Islet precursor cell (in vitro differentiated cells): ENCODE measurements at places on chromosomes 1 and 21.
A peak's percentile ranks its signal among the peaks of the same experiment; 100 is the strongest.

DNA sequence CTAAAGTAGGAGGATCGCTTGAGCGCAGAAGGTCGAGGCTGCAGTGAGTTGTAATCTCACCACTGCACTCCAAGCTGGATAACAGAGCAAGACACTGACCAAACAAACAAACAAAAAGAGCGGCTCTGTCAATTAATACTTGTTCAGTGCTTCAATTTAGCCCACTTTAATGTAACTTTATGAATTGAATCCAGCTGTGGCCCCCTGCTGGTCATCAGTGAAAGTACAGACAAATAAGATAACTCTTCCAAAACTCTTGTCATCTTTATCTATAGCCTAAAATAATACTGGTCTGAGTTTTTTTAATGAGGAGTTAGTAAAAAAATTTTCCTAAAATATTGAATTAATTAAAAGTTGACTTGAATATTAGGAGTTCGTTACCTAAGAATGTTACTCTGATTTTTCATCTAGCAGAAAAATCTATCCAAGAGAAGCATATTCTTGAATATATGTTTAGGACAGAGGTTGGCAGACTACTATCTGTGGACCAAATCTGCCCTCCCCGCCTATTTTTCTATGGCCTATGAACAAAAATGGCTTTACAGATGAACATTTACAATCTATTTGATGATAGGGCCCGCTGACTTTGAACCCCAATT, 26.1 kb downstream of the ATP5PF start:
- no peak for DNase-seq

GRCh38 chr1:211735208-211736170, 60.1 kb upstream of the NEK2 start:
- DNase-seq, result peak; percentile 99

DNA sequence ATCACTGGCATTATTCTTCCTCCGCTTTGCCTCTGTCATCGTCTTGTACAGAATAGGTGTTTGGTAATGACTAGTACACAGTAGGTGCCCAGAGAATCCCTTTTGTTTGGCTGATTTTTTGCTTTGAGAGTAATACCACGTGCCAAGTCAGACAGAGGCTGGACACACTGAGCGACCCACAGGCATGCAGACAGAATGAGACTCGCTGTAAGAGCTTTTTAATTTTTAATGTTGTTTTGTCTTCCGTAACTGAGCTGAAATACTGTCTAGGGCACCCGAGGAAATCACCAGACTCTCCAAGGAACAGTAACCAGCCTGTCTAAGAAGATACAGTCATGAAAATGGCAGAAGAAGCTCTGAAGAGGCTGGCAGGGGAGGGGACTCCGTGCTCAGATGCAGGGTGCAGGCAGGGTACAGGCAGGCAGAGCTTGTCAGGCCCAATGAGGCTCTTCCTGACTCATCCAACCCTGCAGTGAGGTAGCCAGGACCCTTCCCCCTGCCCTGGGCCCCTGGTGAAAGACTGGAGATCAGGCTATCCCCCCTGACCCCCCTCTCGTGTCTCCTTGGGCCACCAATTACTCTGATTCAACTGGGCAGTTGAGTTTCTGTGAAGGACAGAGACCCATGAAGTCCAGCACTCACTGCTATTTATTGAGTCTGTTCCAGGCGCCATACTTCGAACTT, 60.1 kb upstream of the ECE1 start:
- DNase-seq, result no peak

DNA sequence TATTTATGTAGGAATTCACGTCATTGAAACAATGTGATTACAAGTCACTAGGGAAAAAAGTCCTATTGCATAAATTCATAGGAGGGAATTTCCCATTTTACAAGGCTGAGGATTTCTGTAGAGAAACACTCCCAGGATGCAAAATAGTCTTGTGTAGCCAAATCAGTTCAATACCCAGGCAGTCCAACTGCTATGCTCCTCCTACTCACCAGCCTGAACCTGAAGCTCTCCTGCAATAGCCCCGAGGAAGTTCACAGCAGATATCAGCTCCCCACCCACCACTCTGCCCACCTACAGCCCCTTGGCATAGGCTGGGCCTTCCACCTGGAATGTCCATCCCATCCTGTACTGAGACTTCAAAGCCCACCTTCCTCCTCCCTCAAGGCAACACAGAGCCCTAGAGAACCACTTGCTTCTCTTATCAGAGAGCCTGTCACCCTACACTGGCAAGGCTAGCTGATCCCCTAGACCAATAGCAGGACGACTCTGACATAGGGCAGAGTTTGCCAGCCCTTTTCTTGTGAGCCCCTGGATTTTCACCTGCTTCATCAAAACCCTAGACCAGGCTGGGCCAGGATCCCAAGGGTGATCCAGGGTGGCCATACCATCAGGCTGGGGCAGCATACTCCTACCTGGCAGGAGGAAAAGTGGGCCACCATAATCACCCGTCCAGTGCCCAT, 1.5 kb downstream of the LSS start:
- DNase-seq, result no peak

GRCh38 chr1:215052256-215053015, 30.1 kb upstream of the KCNK2 start:
- DNase-seq, result no peak

DNA sequence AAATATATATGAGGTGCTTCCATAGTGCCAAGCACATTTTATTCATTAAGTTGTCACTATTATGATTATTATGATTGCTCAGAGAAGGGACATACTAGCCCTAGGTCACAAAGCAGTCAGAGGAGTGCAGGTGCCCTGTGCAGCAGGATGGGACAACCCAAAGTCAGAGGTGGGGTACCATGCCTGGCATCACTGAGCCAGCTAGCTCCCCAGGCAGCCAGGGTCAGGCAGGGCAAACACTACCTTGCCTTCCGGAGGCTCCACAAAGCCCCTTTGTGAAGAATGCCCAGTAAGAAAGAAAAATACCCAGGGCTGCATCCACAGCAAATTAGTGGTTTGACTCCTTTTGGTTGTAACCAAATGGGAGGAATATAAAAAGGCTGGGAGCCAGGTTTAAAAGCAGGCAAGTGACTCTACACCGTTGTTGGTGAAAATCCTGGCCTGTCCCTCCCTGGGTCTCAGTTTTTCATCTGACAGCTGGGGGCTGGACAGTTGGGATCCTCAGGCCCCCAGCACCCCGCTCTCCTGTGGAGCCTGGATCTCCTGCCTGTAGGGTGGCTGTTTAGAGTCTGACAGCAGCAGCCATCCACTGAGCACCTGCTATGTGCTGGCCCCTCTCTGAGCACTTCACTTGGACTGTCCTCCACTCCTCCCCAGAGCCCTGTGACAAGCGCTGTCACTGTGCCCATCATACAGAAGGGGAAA, 98.8 kb downstream of the GLIS1 start:
- peak; percentile 29 for DNase-seq

DNA sequence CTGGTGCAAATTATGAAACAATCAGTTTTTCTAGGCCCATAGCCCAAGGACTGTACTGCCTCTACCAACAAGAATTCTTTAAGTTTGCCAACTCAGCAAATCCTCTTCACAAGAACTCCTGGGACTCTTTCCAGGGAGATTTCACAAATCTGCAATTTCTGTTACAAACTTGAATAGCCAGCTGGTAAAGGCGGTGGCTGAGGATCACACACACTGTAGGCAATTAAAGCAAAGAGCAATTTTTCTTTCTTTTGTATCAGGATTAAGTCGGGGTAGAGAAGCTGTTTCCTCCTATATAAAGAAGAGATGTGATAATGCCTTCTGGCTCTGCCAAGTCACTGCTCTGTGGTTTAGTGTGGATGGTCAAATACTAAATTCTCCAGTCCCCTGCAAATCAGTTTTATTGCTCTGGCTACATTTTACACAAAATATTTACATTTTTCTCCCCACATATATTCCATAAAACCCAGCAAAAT, 1.7 kb downstream of the ALDH9A1 start:
- no peak for DNase-seq

- no peak for DNase-seq
Observed at GRCh38 chr21:39538453-39539042, 74.2 kb upstream of the B3GALT5 start.

GRCh38 chr21:37915941-37916309, 332 bp downstream of the KCNJ6 start:
- peak; percentile 65 for DNase-seq

- peak; percentile 88 for DNase-seq
Observed at GRCh38 chr21:44024887-44025353, 12.8 kb downstream of the TRAPPC10 start.

DNA sequence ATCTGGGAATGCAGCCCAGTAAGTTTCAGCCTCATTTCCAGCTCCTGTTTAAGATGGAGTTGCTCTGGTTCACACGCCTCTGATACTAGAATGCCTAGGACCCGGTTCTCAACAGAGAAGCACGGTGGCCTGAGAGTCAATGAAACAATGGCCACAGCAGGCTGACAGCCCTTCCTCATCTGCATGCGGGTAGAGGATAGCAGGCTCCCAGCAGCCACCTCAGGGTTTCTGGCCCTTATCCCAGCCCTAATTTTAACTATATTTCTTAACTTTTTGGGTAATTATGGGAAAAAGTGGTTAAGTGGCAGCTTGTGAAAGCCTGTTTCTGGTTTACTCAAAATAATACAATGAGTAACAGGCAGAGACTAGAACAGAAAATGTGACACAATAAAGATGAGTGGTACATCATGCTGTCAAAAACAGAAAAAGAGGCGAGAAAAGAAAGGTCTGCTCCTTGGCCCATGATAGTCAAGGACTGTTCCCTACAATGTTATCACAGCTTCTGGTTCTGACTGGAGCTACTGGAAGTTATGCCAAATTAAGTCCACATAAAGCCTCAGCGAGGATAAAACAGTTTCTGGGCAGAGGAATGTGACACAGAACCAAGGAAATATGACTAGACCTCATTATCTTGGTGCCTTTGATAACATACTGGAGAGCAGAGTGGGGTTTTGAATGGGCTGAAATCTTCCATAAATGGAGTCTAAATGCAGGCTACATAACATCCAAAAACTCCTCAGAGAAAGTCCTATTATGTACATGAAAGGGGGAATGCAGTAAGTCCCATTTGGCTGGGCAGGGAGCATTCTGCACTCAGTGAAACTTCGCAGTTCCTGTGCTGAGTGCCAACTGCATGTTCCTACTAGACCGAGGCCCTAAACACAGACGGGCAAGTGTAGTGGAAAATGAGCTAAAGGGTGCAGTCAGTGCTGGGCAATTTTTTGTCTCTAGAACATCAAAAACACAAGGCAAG, 92.1 kb downstream of the NIBAN1 start:
- DNase-seq, result no peak

DNA sequence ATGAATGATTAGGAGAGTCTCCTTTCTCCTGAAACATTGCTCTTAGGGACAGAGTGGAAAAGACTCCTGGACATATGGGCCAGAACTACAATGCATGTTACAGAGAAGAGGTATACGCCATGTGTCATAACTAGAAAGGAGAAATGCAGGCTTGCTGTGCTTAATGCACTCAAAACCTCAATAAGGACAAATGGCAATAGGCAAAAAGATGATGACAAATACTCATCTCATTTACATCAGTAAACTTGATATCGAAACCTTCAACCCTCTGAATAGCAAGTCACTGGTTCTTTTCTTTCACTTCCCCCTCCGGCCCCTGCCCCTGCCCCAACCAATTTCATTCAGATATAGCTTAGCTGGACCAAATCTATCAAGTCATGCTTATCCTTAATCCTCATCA, 1.9 kb upstream of the GPR88 start:
- no peak for DNase-seq

- no peak for DNase-seq
Observed at GRCh38 chr1:160538985-160539651, 16.1 kb upstream of the SLAMF6 start.

DNA sequence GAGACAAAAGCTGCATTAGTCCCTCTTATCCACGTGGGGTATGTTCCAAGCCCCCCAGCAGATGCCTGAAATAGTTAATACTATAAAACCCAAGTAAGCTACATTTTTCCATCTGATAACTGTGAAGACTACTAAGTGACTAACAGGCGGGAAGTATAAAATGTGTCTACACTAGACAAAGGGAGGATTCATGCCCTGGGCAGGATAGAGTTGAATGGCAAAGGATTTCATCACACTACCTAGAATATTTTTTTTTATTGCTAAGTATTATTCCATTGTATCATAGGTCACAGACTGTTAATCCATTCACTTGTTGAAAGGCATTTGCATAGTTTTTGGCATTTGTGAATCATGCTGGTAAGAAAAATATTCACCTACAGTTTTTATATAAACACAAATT, 26.4 kb upstream of the CFHR4 start:
- DNase-seq, result no peak

- no peak for DNase-seq
Observed at GRCh38 chr1:230843503-230844309, 24.6 kb downstream of the C1orf198 start.

- DNase-seq, result no peak
Observed at GRCh38 chr1:3086272-3086974, 17.4 kb downstream of the PRDM16 start.

- DNase-seq, result no peak
Observed at GRCh38 chr1:46480959-46481646, 8.5 kb upstream of the DMBX1 start.

GRCh38 chr1:152247316-152247715, 23.3 kb upstream of the HRNR start:
- no peak for DNase-seq

- no peak for DNase-seq
Observed at GRCh38 chr1:90781534-90781933, 64.4 kb upstream of the BARHL2 start.

GRCh38 chr1:159600894-159601293, 13.3 kb downstream of the APCS start:
- DNase-seq, result no peak
